ENCODE measurements at places on chromosomes 11 and 22. TPM values are rescaled to one million over a fixed set of nuclear protein-coding genes. Genes with fewer than 3 reads are reported as not detected.

DNA sequence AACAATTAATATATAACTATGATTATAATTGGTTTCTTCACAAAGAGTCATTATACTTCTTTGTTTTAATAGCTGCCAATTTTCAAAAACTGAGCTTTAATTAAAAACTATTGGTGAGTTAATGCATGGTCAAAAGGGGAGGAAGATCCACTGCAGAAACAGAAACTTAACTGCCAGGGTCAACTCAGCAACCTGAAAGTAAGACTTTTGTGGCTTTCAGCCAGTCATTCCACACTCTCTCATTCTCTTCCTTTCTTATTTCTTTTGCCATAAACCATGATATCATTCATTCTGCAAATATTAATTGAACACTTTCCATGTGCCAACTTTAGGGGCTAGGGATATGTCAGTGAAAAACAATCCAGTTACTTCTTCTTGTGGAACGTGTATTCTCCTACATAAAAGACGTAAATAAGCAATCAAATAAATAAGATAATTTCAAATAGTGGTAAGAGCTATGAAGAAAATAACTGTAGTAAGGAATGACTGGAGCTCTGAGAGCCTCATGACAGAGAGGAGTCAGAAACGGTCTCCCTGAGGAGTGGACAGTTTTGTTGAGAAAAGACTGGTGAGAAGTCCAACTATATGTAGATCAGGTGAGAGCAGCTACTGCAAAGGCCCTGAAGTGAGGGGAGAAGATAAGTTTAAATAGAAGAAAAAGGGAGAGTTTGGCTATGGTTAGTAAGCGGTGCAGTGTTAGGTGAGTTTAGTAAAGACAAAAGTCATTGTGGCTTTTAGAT, 130.5 kb downstream of the GRIA4 start:
- H3K4me1 ChIP-seq, result no peaks in the 10 kb centered on the region
- H3K27me3 ChIP-seq, result no peaks in the 10 kb centered on the region
- no peak overlapping the region for H3K27ac ChIP-seq
- DNase-seq, result no peak

DNA sequence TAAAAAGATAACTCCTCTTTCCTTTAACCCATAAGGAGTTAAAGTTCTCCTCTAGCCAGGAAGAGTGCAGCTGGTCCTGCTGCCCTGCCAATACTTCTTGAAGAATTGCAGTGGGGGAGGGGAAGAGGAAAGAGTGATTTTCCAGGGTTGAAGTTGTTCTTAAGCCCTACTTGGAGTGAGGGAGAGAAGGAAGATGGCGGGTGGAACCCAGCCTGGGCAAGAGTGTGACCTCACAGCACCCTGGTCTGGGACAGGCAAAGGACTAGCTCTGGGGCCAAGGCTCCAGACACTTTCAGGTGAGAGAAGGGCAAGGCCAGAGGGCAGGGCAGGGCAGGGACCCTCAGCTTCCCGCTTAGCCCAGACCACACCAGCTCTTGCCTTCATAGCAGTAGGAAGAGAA, 6.6 kb downstream of the TNKS1BP1 start:
- H3K27me3 ChIP-seq, result no peaks in the 10 kb centered on the region
- DNase-seq, result no peak

GRCh38 chr22:26939466-26939865, 282.1 kb downstream of the MIAT start:
- no peaks in the 10 kb centered on the region for H3K4me1 ChIP-seq
- DNase-seq, result no peak
- H3K27me3 ChIP-seq, result no peaks in the 10 kb centered on the region
- no peaks in the 10 kb centered on the region for H3K36me3 ChIP-seq

- H3K4me3 ChIP-seq, result no peak overlapping the region
- no peak overlapping the region for H3K27ac ChIP-seq
- no peak for DNase-seq
- H3K4me1 ChIP-seq, result no peaks in the 10 kb centered on the region
- H3K27me3 ChIP-seq, result no peaks in the 10 kb centered on the region
These were observed 23.3 kb downstream of the LINC01488 start for GRCh38 chr11:69504576-69505335.

- H3K4me3 ChIP-seq, result no peak overlapping the region
- no peak for DNase-seq
- H3K27ac ChIP-seq, result no peak overlapping the region
- H3K27me3 ChIP-seq, result no peaks in the 10 kb centered on the region
These were observed 15.4 kb downstream of the DDX10 start for GRCh38 chr11:108680271-108680670.

RGL4 gene
- total RNA-seq, result 0.81 TPM

GRCh38 chr11:2685051-2685450, 14.7 kb downstream of the KCNQ1OT1 start:
- H3K36me3 ChIP-seq, result no peaks in the 10 kb centered on the region
- no peak overlapping the region for H3K4me3 ChIP-seq
- peaks cover 19% of the 10 kb centered on the region for H3K4me1 ChIP-seq
- DNase-seq, result no peak
- H3K27me3 ChIP-seq, result no peaks in the 10 kb centered on the region
- H3K27ac ChIP-seq, result no peak overlapping the region

OR10D3 gene
- not detected for total RNA-seq

GRCh38 chr11:18730020-18730419, 4.0 kb upstream of the IGSF22 start:
- H3K27ac ChIP-seq, result no peak overlapping the region
- H3K4me3 ChIP-seq, result no peak overlapping the region
- peaks cover 3% of the 10 kb centered on the region for H3K27me3 ChIP-seq
- no peak for DNase-seq
- no peaks in the 10 kb centered on the region for H3K36me3 ChIP-seq

CARD10 gene
- not detected for total RNA-seq

- peaks cover 21% of the 10 kb centered on the region for H3K4me1 ChIP-seq
- no peaks in the 10 kb centered on the region for H3K27me3 ChIP-seq
- H3K4me3 ChIP-seq, result no peak overlapping the region
- peak overlapping the region; percentile 92 for H3K27ac ChIP-seq
- peaks cover 7% of the 10 kb centered on the region for H3K36me3 ChIP-seq
- peak; percentile 47 for DNase-seq
These were observed 21.1 kb downstream of the MIF start for GRCh38 chr22:23915290-23915689.

- no peaks in the 10 kb centered on the region for H3K4me1 ChIP-seq
- no peaks in the 10 kb centered on the region for H3K36me3 ChIP-seq
- H3K4me3 ChIP-seq, result no peak overlapping the region
- no peak overlapping the region for H3K27ac ChIP-seq
These were observed 196.3 kb downstream of the BUD13 start for GRCh38 chr11:116576526-116576925.

CABP4 gene
- 5.2 TPM for total RNA-seq

DNA sequence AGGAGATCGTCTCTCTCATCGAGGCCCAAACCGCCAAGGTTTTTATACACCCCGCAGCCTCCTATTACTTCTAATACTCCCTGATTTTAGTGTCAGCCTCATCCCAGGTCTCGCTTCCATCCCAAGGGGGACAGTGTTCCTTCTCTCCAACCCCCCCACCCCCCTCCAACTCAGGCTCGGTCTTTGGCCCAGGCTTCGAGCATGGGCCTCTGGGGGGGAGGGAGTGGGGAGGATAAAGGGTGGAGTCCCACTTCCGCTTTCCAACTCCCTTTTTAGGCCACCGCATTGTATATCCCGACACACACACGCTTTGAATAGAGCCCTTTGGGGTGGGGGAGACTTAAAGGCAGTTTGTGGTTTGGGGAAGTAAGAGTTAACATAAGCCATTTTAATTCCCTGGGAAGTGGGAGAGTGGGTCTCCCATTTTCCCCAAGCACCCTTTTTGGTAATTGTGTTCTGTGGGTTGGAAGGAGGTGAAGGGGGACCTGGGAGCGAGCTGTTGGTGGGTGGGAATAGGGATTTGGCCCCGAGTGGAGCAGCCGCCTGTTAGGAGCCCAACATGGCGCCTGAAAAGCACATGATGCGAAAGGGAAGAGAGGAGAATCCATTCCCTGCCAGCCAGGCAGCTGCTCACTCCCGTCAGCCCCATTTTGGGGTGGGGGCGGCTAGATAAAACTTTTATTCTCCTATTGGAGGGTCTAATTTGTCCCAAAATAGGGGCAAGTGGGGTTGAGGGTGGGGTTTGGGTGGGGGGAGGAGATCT, 844 bp downstream of the PCF11 start:
- DNase-seq, result peak; percentile 76
- H3K4me1 ChIP-seq, result peaks cover 38% of the 10 kb centered on the region
- H3K4me3 ChIP-seq, result peak overlapping the region; percentile 86
- peak overlapping the region; percentile 98 for H3K27ac ChIP-seq
- H3K36me3 ChIP-seq, result no peaks in the 10 kb centered on the region

DNA sequence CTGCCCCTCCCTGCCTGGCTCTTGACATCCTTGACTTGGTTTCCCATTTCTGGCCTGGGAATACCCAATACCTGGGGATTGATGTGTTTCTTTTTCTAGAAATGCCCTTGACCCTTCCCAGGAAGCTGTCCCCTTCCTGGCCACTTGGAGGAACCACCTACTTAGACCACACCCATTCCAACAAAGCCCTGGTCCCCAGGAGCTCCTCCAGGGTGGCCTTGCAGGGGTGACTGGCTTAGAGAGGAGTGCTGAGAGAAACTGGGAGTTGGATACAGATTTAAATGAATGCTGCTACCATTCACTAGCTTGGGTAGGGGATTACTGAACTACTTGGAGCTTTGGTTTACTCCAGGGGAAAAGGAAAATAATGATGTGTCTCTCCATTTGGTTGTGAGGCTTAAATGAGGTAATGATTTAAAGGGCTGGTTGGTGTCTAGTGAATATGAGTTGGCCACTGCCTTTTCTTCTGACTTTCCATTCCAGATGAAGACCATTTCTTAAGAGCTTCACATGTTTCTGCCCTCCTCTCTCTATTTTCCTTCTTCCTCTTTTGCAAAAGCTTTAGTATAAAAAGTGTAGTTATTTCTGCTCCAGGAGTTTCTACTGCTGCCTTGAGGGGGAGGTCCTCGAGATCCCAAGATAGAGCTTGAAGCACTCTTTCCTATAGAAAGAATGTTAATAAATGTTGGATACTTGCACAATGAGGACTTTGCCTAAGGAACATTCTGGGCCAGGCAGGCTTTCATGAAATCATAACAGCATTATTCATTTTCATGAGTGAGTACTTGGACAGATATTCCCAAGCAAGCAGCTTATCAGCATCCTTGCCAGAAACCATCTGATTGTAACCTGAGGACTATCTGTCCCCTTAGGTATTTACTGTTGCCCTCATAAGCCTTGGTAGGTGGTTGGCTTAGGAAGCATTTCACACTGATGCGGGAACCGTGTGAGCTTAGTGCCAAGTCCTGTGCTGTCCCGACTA, 22.4 kb downstream of the PANX1 start:
- H3K4me3 ChIP-seq, result no peak overlapping the region
- no peak for DNase-seq
- H3K27me3 ChIP-seq, result no peaks in the 10 kb centered on the region
- peaks cover 44% of the 10 kb centered on the region for H3K4me1 ChIP-seq
- no peak overlapping the region for H3K27ac ChIP-seq

AQP11 gene
- total RNA-seq, result 0.49 TPM

BTBD18 gene
- total RNA-seq, result not detected

SMIM38 gene
- total RNA-seq, result 1.0 TPM

CDC42BPG gene
- total RNA-seq, result 9.3 TPM

DNA sequence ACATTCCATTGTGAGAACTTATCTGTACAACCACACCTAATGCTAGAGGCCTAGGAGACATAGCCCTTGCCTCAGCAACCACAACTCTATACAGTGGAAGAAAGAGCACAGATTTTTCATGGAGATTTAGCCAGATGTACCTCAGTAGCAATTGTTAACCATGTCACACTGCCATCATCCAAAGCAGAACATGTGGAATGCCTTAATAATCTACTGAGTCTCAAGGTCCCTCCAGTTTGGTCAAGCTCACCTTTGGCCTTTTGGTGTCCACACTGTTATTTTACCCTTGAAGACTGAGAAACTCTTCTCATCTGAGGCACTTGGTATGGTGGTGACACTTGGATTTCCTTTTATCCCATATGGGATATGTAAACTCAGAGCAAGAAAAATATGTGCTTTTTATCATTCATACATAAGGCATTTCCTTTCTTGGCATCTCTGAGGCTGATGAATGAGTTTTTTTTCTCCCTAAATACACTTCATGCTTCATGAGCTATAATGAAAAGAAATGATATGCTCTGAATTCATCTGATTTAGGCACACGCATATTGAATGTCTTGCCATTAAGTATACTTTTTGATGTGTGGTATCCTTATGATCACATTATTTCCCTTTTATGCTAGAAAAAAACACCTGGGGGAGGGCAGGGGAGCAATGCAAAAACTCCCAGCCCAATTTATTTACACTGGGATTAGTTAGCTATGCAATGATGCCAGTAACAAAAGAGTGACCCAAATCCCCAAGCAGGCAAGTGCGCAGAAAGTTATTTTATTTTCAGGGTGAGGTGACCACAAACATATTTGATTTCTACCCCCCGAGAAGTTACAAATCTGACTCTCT, 63.3 kb upstream of the ME3 start:
- H3K4me3 ChIP-seq, result no peak overlapping the region
- H3K4me1 ChIP-seq, result no peaks in the 10 kb centered on the region
- no peak for DNase-seq
- no peaks in the 10 kb centered on the region for H3K27me3 ChIP-seq
- H3K27ac ChIP-seq, result no peak overlapping the region

CNTF gene
- total RNA-seq, result 5.9 TPM

TRIM34 gene
- total RNA-seq, result 24.1 TPM

DNA sequence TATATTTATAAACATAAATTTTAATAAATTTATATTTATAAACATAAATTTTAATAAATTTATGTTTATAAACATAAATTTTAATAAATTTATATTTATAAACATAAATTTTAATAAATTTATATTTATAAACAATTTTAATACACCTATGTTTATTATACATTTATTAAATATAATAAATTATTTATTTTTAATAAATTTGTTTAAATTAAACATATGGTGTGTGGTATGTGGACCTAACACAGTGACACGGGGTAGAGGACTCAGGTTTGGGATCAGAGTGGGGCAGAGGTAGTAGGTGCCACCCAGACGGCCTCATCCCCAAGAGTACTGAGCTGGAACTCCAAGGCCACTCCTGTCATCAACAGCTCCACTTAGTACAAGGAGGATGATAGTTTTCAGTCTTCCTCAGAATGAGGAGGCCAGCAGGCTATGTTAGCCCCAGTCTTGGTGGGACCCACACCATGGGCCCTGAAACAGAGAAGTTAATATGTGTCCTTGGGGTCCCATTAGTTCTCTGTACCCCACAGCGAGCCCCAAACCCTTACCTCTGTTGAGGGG, 46.7 kb upstream of the BID start:
- no peaks in the 10 kb centered on the region for H3K27me3 ChIP-seq
- H3K4me1 ChIP-seq, result no peaks in the 10 kb centered on the region
- DNase-seq, result no peak
- H3K36me3 ChIP-seq, result peaks cover 77% of the 10 kb centered on the region

GRCh38 chr22:28627791-28628190, 51.8 kb downstream of the TTC28 start:
- H3K27ac ChIP-seq, result no peak overlapping the region
- no peak for DNase-seq
- H3K27me3 ChIP-seq, result no peaks in the 10 kb centered on the region
- no peak overlapping the region for H3K4me3 ChIP-seq
- no peaks in the 10 kb centered on the region for H3K4me1 ChIP-seq
- no peaks in the 10 kb centered on the region for H3K36me3 ChIP-seq

Data from B cell (primary cell).